Esophagus squamous epithelium (tissue), 5 donors: ENCODE measurements at places on chromosomes 16 and 17.

GRCh38 chr17:17125136-17126084 lies 80.7 kb downstream of the PLD6 start:
- DNase-seq: no peak

DNA sequence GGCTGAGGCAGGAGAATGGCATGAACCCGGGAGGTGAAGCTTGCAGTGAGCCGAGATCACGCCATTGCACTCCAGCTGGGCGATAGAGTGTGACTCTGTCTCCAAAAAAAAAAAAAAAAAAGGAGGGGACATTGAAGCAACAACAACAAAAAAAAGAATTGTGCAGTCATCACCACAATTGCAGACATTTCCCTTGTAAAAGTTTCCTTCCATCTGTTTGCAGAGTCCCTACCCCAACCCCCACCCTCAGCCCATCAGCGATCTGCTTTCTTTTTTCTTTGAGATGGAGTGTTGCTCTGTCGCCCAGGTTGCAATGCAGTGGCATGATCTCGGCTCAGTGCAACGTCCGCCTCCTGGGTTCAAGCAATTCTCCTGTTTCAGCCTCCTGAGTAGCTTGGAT lies 3.7 kb downstream of the MGRN1 start:
- no peak for DNase-seq

- DNase-seq: no peak
Observed at GRCh38 chr16:22784690-22785214, 29.2 kb upstream of the HS3ST2 start.

DNA sequence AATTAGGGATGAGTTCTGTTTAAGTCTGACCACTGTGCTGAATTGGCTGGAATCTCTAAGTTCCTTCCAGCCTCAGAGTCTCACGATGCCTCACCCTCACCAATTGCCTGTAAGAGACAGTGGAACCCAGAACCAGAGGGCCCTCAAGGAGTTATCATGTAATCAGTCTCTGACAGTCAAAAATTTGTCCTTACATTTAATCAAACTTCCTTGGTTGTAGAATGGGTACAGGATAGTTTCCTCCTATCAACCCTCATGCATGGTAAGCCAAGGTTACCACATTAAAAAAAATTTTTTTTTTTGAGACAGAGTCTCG lies 83.2 kb downstream of the CDK5R1 start:
- no peak for DNase-seq

- no peak for DNase-seq
Observed at GRCh38 chr17:65433157-65433556, 128.3 kb downstream of the AXIN2 start.

DNA sequence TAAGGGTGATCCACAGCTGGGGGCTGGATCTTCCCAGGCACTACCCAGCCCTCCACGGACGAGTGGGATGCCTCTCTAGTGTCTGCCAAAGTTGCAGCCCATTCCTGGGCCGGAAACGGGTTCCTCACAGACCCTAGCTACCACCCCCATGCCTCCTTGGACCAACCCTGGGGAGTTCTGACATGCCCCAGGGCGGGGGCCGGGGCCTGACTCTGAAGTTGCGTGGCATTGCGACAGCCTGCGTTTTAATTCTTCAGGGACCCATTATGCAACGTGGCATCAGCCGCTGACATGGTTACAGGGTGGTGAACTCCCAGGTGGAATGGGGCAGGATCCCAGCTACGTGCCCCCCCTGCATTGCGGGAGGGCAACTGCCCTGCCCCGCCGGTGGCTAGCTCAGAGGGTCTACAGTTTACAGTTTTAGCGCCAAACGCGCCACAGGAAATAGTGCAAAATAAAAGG lies 2.7 kb downstream of the CBX4 start:
- no peak for DNase-seq

- DNase-seq: no peak
Observed at GRCh38 chr17:17042851-17043460, 699 bp downstream of the MPRIP start.

DNA sequence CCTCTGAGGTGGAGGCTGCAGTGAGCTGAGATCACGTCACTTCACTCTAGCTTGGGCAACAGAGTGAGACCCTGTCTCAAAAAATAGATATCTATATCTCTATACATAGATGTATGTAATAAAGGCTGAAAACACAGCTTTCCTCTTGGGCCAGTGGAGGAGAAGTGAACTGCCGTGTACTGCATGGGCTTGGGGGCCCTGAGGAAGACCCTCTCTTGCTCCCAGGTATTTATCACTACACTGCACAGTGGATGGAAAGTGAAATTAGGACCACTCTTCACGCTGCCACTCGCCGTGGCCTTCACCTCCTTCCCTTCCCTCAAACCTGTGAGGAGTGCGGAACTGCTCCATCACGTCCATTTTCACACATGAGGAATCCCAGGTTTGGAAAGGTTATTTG lies 68.8 kb upstream of the SIAH1 start:
- no peak for DNase-seq

GRCh38 chr17:14699574-14700185 lies 398.8 kb downstream of the HS3ST3B1 start:
- DNase-seq: no peak

- no peak for DNase-seq
Observed at GRCh38 chr17:42694524-42694923, 12.2 kb downstream of the CNTNAP1 start.

DNA sequence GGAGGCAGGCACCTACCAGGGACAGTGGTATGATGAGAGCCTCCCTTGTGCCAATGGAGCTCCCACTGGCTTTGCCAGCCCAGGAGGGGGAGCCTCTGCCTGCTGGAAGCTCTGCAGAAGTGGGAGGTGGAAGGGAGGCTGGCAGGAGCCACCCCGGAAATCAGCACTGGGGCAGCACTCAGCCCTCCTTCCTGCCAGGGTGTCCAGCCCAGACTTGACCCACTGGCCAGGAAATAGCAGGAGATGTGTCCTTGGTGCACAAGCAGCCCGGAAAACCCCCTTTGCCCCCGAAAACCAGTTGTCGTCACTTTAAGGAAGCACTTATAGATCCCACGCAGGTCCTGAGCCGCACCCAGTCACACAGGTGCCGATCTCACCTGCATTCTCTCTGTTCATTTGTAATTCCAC lies 49.3 kb upstream of the CACNG4 start:
- no peak for DNase-seq

- no peak for DNase-seq
Observed at GRCh38 chr17:17681744-17682292, 560 bp downstream of the RAI1 start.

DNA sequence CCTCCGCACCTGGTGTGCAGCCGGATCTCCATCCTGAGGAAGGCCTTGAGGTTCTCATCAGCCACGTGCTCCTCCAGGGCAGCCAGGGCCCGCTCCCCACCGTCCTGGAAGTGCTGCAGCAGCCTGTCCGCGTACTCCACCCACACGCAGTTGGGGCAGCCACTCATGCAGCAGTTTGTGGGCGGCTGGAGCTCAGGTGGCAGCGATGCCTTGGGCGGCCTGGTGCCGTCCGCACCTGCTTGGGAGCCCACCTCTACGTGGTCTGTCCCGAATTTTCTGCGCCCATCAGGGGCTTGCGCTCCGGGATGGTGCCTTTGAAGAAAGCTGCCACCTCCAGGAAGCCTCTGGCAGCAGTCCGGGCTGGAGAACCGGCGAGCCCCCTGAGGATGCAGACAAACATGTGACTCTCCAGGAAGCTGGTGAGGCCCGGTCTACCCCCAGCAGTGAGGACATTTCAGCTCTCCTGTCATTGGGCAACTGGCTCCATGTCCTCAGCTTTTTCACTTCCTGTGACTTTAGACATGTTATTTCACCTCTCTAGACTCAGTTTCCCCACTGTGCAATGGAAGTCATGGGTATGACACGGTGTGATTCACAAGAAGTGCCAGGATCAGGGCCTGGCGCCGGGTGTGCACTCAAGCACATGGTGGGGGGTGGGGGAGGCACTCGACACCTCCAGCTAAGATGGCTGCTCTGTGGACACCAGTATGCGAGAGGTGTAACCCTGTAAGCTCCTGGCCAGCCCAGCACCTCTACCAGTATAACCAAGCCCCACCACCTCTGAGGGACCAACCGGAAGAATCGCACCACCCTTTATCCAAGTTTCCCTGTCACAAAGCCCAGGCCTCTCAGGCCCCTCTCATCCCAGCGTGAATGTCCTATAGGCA lies 957 bp downstream of the OXLD1 start:
- no peak for DNase-seq

DNA sequence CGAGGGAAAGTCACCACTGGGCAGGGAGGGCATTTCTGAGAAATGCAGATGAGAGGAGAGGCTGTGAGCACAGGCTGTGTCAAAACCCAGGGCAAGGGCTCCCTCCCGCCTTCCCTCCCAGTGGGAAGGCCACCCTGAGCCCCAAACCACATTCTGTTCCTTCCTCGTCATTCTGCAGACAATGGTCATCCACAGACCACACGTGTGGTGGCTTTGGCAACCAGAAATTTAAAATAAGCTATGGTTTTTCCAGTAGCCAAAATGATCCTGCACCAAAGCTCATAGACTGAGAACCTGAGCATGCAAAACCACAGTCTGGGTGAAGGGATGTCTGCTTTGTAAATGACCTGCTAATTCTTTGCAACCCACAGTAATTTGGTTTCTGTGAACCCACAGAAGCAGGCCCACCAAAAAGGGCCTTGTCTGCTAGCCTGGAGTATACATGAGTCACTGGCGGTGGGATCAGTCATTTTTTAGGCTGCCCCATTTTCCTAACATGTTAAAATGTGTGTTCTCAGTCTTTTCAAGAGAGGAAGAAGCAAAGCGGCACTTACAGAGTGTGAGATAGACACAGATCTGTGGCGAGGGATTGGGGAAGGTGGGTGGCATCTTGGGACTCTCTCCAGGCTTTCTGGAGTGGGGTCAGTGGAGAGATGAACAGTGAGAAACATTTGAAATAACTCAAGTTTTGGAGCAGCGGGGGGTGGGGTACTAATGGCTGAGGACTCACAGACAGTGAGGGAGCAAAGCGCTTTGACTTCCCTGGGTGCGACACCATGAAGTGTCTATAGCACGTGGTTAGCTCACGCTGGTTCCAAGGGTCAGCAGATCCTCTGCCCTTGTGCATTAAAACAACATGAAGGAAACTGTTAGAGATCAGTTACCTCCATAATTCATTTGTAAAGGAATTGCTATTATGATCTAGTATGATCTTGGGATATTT lies 20.5 kb downstream of the GRB7 start:
- DNase-seq: no peak

GRCh38 chr17:68439656-68440290 lies 17.5 kb downstream of the WIPI1 start:
- DNase-seq: no peak

DNA sequence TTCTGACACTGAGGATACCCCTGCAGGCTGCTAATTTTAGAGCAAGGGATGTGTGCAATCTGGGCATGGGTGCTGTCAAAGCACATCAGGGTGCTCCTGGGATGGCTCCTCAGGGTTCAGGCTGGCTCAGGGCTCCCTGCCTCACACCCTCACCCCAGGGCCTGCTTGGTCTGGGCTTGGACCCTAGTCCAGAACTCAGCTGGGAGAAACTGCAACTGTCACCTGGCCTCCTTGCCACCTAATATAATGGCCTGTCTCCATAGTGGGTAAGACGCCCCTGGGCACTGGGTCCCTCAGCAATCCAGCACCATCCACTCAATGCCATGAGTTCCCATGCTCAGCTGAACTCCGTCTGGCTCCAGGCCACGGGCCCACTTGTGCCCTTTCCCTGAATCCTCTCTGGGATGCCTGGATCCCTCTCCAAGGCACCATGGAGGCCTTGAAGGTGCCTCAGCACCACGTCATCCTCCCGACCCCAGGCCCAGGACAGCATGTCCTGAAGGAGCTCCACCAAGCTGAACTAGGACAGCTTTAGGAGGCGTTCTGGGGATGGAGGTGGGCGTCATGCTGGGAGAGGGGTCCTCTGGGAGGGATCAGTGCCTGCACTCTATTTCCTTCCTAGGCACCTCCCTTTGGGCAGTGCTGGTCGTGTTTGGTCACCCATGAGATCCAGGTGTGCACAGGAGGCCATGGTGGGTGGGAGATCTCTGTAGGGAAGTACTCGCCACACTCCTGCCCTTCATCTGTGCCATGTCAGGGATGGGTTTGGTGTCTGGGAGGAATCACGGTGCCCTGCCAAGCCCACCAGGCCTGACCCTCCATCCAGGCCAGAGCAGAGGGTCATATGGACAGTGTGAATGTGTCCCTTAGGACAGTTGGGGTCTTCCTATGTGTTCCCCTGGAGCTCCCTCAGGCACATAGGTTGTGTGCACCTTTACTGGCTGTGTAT lies 1688.4 kb downstream of the TP53TG3F start:
- no peak for DNase-seq

DNA sequence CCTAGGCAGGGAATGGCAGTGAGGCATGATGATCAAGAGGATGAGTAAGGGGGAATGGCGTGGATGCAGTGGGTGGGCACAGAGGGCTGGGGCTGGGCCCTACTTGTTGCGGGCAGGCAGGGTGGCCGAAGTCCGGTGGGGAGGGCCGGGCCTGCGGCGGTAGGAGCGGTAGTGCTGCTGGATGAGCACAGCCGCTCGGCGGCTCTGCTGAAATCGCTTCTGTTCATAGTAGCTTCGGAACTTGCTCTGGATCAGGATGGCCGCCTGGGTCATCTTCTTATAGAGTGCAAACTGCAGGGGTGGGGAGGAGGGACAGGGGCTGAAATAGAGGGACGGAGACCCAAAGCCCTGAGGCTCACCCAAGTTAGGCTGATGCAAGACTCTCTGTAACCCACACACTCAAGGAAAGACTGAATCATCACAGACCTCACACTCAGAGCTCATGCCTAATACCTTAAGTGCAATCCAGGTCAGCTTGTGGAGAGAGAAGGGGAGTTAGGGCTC lies 1.5 kb upstream of the SPAG7 start:
- no peak for DNase-seq

DNA sequence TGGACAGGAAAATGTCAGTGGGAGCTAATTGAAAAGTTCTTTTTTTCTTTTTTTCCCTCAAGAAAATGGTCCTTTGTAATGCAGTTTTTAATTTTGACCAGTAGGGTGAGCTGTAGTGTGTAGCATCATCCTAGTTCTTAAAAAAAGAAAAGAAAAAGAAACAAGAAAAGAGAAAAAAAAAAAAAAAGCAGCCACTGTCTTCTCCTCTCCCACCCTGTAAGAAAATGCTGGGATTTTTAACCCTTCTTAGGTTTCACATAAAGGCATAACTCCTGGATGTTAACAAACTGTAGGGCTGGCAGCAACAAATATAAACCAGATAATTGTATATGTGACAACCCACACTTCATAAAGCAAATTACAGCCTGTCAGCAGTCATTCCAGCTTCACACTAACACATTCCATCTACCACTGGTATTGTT lies 78.1 kb downstream of the SKAP1 start:
- DNase-seq: no peak

DNA sequence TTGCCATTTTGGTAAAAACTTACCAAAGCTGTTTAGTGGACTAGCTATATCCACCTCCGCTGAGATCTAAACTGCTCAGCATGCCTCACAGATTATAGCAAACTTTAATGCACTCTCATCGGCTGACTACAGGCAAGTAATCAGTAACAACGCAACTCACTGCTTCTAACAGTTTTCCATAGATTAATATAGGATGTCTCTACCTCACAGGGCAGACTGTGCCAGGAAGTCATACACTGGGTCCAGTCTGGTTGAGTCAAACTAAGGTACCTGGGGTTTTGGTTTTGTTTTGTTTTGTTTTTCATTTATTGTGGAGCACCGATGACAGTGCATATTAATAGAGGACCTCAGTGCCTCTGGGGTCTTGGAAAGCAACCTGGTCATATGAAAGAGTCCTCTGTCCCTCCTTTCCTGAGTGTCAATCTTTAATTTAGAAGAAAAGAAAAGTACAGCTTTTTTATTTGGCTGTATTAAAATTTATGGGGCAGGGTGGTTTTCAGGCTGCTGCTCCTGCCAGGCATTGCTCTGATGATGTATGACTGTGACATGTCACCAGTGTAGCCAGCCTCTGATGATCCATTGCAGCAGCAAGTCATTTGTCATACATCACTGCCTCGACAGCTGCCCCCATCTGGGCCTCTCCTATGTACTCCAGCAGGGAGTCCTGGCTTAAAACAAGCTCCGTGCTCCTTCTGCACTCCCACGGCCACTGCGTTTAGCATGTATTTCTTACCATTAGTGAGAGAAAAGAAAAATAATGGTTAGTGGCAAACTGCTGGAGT lies 854.1 kb downstream of the KCNJ2 start:
- DNase-seq: no peak
